Pulmonary artery endothelial cell (primary cell): ENCODE measurements at places on chromosomes 12 and 14.

- no peak for DNase-seq
Measured at GRCh38 chr12:33317746-33318145, 121.9 kb downstream of the SYT10 start.

- DNase-seq: no peak
Measured at GRCh38 chr12:4615667-4616066, 33.2 kb downstream of the AKAP3 start.

- no peak for DNase-seq
Measured at GRCh38 chr12:58745348-58746125, 174.8 kb downstream of the LRIG3 start.

DNA sequence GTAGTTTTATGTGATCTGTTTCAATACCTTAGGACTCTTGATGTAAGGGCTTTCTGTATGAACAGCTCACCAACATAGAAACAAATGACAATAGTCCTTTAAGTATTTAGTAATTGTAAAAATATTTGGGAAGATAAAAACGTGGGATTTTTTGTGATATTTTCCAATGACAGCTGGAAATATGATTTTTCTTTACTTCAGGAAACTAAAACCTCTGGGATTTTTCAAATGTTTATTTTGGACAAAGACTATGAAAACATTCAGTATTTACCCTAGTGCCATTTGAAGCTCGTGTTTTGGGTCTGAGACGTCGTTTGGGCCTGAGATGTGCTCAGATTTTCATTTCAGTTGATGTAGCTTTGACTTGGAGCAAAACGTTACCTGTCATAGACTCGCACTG is 240.0 kb downstream of the BMP4 start:
- no peak for DNase-seq

GRCh38 chr14:42994051-42994736 is 1387.5 kb downstream of the LRFN5 start:
- DNase-seq: no peak

GRCh38 chr14:32343926-32344430 is 14.9 kb downstream of the AKAP6 start:
- DNase-seq: no peak

DNA sequence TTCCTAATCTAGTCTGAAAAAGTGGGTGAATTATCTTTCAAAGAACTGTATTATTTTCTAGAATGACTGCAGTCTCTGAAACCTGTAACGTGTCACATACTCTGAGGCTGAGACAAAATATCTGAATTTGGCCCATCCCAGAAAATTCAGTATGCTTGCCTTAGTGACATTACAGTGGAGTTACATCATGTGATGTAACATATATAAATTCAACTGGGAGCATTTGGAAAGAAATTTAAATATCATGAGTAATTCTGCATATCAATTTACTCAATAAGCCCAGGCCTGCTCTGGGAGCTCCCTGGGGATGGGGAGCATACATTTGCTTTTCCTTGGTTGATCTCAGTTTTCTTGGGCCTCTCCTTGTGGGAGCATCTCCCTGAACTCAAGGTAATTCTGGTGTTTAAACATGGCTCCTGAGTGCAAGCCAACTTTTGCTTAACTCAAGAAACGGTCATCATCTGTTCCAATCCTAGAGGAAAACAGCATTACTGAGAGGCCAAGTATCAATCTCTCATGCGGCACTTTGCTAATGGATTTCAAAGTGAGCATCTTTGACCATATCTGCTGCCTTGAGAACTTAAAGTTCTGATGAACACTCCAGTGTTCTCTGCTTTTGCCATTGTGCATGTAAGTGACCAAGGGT is 54.4 kb downstream of the AKAP6 start:
- DNase-seq: no peak

DNA sequence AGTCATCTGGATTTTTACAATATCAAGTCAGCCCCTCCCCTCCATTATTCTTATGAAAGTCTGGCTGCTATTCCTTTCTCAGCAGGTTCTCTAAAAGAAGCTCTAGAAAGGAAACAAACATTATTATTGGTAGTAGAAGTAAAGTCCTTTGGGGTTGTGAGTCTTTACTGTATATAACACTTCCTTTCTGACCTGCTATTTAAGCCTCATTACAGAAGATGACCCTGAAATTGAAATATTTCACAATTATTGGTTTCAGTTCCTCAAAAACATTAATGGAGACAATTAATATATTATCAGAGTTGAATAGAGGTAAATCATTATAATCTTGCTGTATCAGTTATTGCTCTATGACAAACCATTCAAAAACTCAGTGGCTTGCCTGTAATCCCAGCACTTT is 19.3 kb downstream of the PLEKHA5 start:
- DNase-seq: no peak

DNA sequence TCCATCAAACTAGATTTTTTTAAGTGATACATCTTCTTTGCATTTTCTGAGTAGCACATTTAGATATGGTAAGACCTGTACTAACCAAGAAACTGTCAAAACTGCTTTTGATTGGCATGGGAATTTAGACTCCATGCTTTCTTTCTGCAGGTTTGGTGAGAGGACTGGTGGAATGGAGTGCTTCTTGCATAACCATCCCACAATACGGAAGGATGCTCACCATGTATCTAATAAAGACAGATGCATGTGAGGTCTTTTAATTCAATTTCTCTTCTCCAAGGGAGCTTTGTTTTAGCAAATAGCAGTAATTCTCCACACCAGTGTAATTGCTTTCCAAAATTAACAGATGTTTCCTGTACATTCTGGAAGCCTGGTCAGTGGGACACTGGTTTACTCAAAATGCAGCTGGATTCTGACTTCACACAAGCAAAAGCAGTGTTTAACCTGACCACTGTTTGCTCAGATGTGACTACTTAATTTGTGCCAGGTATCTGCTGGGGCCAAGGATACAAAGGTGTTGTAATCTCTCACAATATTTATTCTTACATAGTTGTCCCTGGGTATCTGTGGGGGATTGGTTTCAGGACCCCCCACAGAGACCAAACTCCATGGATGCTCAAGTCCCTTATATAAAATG is 26.1 kb downstream of the FGD6 start:
- no peak for DNase-seq

- no peak for DNase-seq
Measured at GRCh38 chr14:46259536-46259935, 392.0 kb downstream of the RPL10L start.

DNA sequence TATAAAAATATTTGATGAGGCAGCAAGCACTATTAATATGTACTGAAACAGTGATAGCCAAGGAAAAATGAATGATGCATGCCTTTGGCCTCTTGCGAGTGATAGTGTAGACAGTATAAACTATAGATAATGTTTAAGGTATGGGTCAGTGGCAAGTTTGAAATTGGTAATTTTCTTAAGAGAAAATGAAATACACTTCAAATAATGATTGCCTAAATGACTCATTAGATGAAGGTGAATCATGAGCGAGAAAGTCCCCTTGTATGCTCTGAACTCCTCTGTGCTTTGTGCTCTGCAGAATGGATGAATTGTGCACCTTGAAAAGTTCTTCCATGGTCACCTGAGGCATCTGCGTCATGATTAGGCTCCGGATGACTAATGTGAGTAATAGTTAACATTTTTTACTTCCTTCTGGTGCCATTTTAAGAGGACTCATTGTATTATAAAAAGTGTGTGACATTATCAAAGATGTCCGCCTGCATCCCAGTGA is 84.9 kb upstream of the RTL1 start:
- DNase-seq: no peak

DNA sequence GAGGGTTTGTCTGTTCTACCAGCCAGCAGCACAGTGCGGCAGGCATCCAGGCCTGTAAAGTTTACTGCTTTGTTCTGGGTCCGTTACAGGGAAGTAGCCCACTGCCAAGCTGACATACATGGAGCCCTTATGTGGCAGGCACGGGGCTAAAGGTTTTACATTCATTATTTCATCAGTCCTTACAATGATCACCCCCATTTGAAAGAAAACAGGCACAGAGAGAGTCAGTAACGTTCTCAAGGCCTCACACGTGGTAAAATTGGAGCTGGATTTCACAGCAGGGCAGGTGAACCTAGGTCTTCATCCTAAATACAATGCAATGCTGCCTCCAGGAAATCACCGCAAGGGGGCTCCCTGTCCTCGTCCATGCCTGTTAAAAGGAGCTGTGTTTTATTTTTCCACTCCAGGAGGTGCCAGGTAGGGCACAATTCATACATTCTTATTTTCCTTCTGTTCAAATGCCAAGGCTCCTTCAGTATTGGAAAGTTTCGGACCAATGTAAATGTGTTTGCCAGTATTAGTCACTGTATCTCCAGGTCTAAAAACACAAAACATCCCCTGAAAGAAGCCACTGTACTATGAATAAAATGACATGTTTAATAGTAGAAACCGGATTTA is 172.2 kb upstream of the GZMB start:
- peak; percentile 5 for DNase-seq

DNA sequence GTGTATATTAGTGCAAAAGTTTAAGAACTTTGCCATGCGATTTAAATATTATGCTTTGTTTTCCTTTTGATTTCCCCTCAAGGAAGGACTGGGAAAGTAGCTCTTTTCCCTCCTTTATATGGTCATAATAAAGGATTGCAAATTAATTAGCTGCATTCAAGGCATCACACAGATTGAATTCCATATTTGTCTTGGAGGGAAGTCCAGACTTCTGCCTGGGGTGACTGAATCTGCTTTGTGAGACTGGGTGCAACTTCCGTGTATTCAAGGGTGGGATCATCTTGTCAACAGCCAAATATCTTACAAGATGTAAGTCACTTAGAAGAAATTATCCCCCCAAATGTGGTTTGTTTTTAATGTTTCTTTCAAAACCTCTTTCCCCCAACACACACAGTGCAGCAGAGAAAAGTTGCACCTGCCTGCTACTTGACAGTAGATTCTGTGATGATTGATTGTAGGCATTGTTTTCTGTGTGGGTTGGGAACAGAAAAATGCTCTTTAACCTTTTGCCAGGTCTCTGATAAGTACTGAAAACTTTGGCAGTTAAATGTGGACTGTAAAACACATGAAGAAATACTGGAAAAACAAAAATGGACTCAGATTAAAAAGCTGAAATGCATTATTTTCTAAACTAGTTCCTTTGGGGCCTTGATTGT is 28.4 kb downstream of the STK38L start:
- DNase-seq: no peak

GRCh38 chr12:49274396-49275069 is 9.7 kb downstream of the TUBA1C start:
- no peak for DNase-seq

GRCh38 chr14:101616202-101616601 is 54.9 kb downstream of the DIO3 start:
- DNase-seq: no peak

GRCh38 chr14:59254146-59254910 is 65.9 kb downstream of the DAAM1 start:
- no peak for DNase-seq

DNA sequence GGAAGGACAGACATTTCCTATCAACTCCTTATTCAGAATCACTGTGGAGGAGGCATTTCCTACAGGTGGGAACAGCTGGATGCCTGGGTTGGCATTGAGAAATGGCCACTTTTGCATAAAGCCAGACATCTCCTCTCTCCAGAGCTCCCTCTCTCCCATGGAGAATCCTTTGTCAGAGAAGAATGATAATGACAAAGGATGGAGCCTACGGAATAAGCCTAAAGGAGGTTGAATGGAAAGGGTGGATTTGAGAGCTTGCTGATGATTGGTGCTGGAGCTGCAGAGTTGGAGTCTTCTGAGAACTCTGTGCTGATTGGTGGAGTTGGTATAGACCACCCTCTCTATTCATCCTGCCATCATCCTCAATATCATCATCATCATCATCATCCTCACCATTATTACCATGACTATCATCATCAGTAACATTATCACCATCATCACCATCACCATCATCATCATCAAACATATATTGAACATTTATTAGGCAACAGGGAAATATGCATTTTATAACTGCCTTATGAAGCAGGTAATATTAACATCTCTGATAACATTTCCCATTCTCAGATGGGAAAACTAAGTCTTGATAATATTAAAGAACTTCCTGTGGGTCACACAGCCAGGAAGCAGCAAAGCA is 89.2 kb upstream of the HSPB8 start:
- no peak for DNase-seq

GRCh38 chr14:54767450-54767849 is 135.2 kb downstream of the GCH1 start:
- no peak for DNase-seq

GRCh38 chr14:78007160-78007559 is 163.0 kb upstream of the NRXN3 start:
- no peak for DNase-seq

DNA sequence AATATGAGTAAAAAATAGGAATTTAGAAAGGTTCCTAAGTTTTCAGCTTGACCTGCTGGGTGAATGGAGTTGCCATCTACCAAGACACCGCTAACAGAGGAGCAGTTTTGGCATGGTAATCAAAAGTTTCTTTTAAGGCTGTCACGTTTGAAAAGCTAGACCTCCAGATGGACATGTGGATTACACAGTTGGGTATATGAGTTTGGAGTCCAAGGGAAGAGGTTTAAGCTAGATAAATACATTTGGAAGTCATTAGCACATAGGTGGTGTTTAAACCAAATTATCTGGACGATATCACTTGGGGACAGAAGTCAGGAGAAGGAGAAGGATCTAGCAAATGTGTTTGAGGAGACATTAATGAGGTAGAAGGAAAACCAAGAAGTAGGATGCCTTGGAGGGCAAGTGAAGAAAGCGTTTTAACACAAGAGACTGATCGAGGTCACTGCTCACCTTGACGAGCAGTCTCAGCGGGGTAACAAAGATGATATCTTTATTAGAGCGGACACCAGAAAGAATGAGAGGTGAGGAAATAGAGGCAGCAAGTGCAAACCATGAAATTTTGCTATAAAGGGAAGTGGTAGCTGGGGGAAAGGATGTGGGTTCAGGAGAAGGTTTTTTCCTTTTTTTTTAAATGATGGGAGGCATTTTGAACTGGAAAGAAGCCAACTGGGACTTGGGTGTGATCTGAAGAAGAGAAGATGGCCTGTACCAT is 17.6 kb downstream of the PNP start:
- no peak for DNase-seq

- DNase-seq: no peak
Measured at GRCh38 chr12:6646276-6647082, 753 bp downstream of the ACRBP start.

- peak; percentile 46 for DNase-seq
Measured at GRCh38 chr12:110224379-110225304, 56.4 kb upstream of the ATP2A2 start.

- DNase-seq: peak; percentile 40
Measured at GRCh38 chr14:73463411-73463810, 5.1 kb upstream of the NUMB start.

DNA sequence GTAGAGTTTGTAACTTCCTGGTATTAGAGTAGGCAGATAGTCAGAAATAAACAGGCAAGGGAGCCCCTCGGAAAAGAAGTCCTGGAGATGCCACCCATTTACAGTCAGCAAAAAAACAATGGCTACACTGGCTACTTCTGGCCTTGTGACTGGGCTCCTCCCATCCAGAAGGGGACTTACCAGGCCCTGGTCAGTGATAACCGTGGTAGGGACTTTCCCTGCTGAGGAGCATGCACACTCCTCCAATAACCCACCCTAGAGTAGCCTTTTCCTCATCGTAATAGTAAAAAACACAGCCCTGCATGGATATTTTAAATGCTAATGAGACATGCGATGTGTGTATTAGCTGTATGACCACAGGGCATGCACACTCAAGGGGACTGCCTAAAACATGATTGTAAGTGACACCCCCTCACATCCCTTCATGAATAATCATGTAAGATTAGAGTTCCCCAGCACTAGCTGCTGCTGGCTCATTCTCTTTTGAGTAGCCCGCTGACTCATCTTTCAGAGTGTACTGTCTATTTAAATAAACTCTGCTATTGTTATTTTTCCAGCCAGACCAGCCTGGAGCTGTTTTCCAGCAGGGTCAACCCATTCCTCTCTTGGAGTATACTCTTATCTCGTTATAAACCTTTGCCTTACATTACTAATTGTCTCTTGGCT is 413.8 kb upstream of the TMTC1 start:
- DNase-seq: no peak

- DNase-seq: no peak
Measured at GRCh38 chr12:40327535-40327934, 102.7 kb downstream of the LRRK2 start.
